ENCODE measurements at places on chromosomes 6 and 20.

DNA sequence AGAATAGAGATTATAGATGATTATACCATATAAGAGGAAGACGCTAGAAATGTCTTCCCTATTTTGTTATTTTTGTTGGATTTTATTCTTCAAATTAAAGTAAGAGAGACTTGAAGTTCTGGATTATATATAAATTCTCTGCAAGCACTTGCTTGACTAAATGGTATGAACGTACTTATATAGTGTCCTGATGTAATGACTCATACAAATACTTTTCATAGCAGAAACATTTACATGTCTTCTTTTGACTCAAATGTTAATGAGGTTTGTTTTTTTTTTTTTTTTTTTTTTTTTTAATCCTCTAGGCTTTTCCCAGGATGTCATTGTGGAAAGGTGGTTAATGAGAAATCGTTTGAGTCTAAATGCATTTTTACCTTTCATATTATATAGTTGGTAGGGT is 55.0 kb downstream of the PDE7B start:
- no peaks in the 10 kb centered on the region for H3K4me1 ChIP-seq
- H3K4me3 ChIP-seq: no peak overlapping the region
- H3K27me3 ChIP-seq: no peaks in the 10 kb centered on the region
- H3K36me3 ChIP-seq: no peaks in the 10 kb centered on the region

DNA sequence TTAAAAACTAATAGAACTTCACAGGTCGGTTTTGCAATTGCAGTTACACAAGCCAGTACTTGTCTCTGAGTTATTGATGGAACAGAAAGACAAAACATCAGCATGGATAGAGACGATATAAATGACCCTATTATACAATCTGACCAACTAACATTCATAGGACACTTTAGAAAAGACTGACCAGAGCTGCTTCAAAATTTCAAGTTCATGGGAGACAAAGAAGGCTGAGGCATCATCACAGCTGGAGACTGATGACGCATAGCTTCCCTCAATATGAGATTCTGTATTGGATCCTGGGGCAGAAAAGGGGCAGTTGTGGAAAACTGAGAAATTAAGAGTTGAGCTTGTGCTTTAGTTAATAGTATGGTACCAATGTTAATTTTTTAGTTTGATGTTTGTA is 174.0 kb downstream of the THBS2 start:
- H3K36me3 ChIP-seq: no peaks in the 10 kb centered on the region
- no peaks in the 10 kb centered on the region for H3K27me3 ChIP-seq

DNA sequence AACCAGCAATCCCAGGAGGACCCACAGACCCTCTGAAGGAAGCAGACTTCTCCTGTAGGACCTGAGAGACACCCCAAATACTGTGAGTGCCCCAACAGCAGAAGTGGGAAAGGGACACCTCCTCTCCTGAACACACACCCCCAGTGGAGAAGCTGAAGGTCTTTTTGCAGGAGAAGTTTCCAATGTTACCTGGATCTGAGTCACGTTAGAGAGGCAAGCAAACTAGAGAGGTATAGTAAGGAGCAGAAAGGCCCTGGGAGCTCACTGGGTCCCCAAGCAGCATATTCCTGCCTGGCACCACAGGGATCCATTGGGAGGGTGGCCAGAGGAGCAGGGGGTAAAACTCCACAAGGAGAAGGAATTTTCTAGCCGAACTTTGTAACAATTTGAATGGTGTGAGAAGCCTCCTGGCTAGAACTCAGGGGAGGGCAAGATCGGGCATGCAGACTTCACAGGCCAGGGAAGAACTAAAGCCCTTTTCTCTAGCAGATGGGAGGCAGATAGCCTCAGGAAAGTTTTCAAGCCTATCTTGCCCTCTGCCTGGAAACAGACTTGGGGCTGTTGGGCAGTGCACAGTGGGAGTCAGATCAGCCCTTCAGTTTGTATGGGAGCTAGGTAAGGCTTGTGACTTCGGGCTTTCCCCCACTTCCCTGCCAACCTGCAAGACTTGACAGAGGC is 68.2 kb upstream of the SSTR4 start:
- H3K27ac ChIP-seq: no peak overlapping the region
- DNase-seq: no peak
- no peaks in the 10 kb centered on the region for H3K36me3 ChIP-seq
- H3K4me1 ChIP-seq: peaks cover 7% of the 10 kb centered on the region

DNA sequence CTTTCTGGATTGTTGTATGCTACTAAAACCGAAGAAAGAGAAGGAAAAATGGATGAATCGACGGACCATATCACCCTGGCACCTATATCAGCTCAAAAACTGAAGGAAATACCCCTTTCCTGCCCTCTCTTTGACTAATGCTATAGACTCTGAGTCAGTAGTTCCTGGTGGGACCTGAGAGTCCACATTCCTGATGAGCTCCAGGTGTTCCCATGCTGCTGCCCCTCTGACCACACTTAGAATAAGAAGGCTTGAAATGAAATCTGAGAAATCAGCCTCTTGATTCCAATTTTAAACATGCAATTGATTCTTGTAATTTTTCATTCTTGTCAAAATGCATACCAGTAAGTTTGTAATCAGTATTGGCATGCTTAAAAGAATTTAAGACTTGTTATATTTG is 75.2 kb downstream of the PRL start:
- no peaks in the 10 kb centered on the region for H3K36me3 ChIP-seq
- no peak overlapping the region for H3K4me3 ChIP-seq
- peaks cover 5% of the 10 kb centered on the region for H3K4me1 ChIP-seq
- no peak overlapping the region for H3K27ac ChIP-seq
- H3K27me3 ChIP-seq: no peaks in the 10 kb centered on the region

- DNase-seq: peak; percentile 89
- peak overlapping the region; percentile 90 for H3K27ac ChIP-seq
- peaks cover 38% of the 10 kb centered on the region for H3K36me3 ChIP-seq
- H3K4me1 ChIP-seq: peaks cover 41% of the 10 kb centered on the region
Observed at GRCh38 chr20:62361799-62362589, 5.1 kb downstream of the LAMA5 start.

GRCh38 chr20:43936104-43936770 is 21.6 kb downstream of the TOX2 start:
- DNase-seq: no peak
- H3K27ac ChIP-seq: no peak overlapping the region
- no peak overlapping the region for H3K4me3 ChIP-seq

GRCh38 chr6:3208775-3209113 is 18.7 kb downstream of the TUBB2B start:
- no peaks in the 10 kb centered on the region for H3K36me3 ChIP-seq
- no peaks in the 10 kb centered on the region for H3K27me3 ChIP-seq
- peaks cover 17% of the 10 kb centered on the region for H3K4me1 ChIP-seq

- H3K27me3 ChIP-seq: no peaks in the 10 kb centered on the region
- no peak overlapping the region for H3K4me3 ChIP-seq
- H3K36me3 ChIP-seq: peaks cover 6% of the 10 kb centered on the region
Observed at GRCh38 chr6:38137608-38138265, 318.2 kb downstream of the ZFAND3 start.

GRCh38 chr6:20955131-20955530 is 420.9 kb downstream of the CDKAL1 start:
- no peaks in the 10 kb centered on the region for H3K36me3 ChIP-seq
- peaks cover 3% of the 10 kb centered on the region for H3K4me1 ChIP-seq
- H3K27ac ChIP-seq: no peak overlapping the region
- H3K4me3 ChIP-seq: no peak overlapping the region
- DNase-seq: no peak
- no peaks in the 10 kb centered on the region for H3K27me3 ChIP-seq

- DNase-seq: no peak
- no peaks in the 10 kb centered on the region for H3K4me1 ChIP-seq
- H3K27me3 ChIP-seq: no peaks in the 10 kb centered on the region
Observed at GRCh38 chr6:343226-343935, 48.2 kb upstream of the IRF4 start.

DNA sequence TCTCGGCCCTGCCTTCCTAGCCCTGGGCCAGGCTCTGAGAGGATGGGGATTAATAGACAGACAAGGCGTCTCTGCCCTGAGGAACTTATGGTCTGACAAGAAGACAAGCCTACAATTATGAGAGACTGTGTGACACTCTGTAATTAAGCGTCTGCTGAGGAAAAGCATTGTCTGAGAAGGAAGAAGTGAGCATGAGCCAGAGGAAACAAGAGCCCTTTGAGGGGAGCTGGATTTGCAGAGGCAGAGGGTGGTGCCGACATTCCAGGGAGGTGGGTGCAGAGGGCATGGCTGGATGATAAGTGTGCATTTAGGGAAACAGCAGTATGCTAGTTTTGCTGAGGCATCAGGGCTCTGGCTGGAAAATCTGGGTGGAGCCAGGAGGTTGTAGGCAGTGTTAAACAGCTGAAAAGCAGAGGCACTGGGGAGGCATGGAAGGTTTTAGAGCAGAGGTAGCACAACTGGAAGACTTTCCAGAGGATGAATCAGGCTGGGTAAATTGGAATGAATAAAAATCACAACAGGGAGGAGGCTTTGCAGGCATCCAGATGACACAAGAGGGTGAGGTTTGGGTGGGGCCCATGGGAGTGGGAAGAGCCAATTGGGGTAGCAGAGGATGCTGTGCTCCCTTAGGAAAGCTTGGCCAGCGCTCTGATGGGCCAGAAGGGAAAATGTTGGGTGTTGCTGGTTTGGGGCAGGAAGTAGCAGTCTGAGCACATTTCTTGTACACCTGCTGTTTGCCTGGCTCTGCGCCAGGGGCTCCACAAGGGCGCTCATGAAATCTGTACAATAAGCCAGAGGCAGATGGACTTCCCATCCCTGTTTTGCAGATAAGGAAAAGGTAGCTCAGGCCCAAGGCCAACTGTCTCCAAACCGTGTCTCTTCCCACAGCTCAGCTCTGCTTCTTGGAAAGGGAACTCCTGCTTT is 74.0 kb upstream of the MYL9 start:
- DNase-seq: no peak
- H3K4me1 ChIP-seq: peaks cover 43% of the 10 kb centered on the region
- H3K4me3 ChIP-seq: no peak overlapping the region
- no peaks in the 10 kb centered on the region for H3K27me3 ChIP-seq

DNA sequence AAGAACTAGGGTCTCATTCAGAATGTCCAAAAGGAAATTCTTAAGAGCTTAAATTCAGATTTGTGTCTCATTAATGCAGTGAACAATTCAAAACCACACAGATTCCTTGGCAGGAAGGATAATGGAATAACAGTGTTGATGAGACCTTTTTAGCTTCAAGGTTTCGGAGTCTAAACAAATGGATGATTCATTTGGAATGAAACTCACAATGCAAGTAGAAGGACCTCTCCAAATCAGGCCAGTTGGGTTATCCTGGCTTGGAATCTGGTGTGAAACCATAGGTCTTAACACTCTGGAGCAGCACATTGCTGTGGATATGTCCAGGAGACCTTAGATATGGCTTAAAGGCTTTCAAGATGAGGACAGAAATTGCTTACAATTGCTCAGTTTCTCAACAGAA is 44.9 kb downstream of the KCTD20 start:
- H3K27ac ChIP-seq: no peak overlapping the region
- H3K27me3 ChIP-seq: no peaks in the 10 kb centered on the region
- no peak overlapping the region for H3K4me3 ChIP-seq
- H3K36me3 ChIP-seq: peaks cover 29% of the 10 kb centered on the region
- DNase-seq: no peak

GRCh38 chr6:148509119-148509799 is 166.6 kb downstream of the SASH1 start:
- DNase-seq: no peak
- no peaks in the 10 kb centered on the region for H3K36me3 ChIP-seq
- H3K27me3 ChIP-seq: no peaks in the 10 kb centered on the region
- peaks cover 20% of the 10 kb centered on the region for H3K4me1 ChIP-seq
- peak overlapping the region; percentile 89 for H3K27ac ChIP-seq
- H3K4me3 ChIP-seq: peak overlapping the region; percentile 45

GRCh38 chr6:166750108-166750793 is 123.2 kb upstream of the RPS6KA2 start:
- peaks cover 18% of the 10 kb centered on the region for H3K4me1 ChIP-seq
- H3K36me3 ChIP-seq: no peaks in the 10 kb centered on the region

GRCh38 chr6:150565945-150566344 is 33.7 kb upstream of the PLEKHG1 start:
- H3K27me3 ChIP-seq: no peaks in the 10 kb centered on the region
- H3K36me3 ChIP-seq: no peaks in the 10 kb centered on the region
- H3K27ac ChIP-seq: no peak overlapping the region
- H3K4me1 ChIP-seq: no peaks in the 10 kb centered on the region
- DNase-seq: no peak
- no peak overlapping the region for H3K4me3 ChIP-seq

GRCh38 chr6:135185483-135185882 is 4.4 kb downstream of the MYB start:
- DNase-seq: peak; percentile 66
- no peak overlapping the region for H3K27ac ChIP-seq
- peaks cover 16% of the 10 kb centered on the region for H3K4me1 ChIP-seq
- peaks cover 29% of the 10 kb centered on the region for H3K27me3 ChIP-seq

DNA sequence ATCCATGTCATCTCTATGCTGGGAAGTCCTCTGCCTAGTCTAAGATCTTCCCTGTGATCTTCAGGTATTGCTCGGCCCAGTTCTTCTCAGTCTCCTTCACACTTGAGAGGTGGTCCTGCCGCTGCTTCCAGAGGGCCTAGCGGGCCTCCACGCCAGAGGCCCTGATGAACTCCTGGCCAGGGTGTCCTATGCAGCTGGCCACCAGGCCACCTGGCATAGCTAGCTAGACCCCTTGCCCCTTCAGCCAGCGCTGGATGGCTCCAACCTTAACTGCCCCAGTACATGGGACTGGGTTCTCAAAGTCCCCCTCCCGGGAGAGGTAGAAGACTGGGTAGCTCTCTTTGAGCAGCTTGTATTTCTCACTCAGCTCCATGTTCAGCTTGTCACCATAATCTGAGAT is 81.1 kb downstream of the ZFP64 start:
- H3K27ac ChIP-seq: no peak overlapping the region
- no peaks in the 10 kb centered on the region for H3K36me3 ChIP-seq
- H3K4me1 ChIP-seq: peaks cover 7% of the 10 kb centered on the region
- DNase-seq: no peak
- no peak overlapping the region for H3K4me3 ChIP-seq

- no peaks in the 10 kb centered on the region for H3K27me3 ChIP-seq
- H3K27ac ChIP-seq: peak overlapping the region; percentile 89
- H3K4me1 ChIP-seq: peaks cover 34% of the 10 kb centered on the region
- peak; percentile 99 for DNase-seq
- H3K4me3 ChIP-seq: no peak overlapping the region
Observed at GRCh38 chr6:163352011-163352685, 62.4 kb upstream of the QKI start.

- H3K4me1 ChIP-seq: no peaks in the 10 kb centered on the region
- no peak overlapping the region for H3K27ac ChIP-seq
- H3K27me3 ChIP-seq: no peaks in the 10 kb centered on the region
- H3K36me3 ChIP-seq: no peaks in the 10 kb centered on the region
Observed at GRCh38 chr20:54093423-54094267, 23.3 kb upstream of the BCAS1 start.

GRCh38 chr6:105389543-105389942 is 13.3 kb downstream of the PREP start:
- H3K27me3 ChIP-seq: no peaks in the 10 kb centered on the region
- no peak overlapping the region for H3K4me3 ChIP-seq
- DNase-seq: no peak
- peaks cover 5% of the 10 kb centered on the region for H3K36me3 ChIP-seq
- no peak overlapping the region for H3K27ac ChIP-seq

DNA sequence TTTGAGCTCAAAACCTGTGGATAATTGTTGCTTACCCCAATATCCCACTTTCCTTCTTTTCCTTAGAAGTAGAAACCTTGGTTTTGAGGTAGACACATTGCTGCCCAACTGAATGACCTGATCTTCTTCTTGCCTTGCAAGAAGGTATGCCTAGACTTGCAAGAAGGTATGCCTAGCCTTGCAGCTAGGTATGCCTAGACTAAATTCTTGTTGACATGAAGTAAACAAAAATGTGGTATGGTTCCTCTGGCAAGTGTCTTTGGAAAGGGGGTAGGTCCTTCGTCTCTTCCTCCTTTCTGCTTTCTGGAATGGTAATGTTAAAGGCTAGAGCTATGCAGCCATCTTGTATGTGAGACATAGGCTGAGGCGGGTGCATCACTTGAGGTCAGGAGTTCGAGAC is 129.2 kb downstream of the GMPR start:
- H3K4me1 ChIP-seq: peaks cover 11% of the 10 kb centered on the region
- peak overlapping the region; percentile 75 for H3K27ac ChIP-seq
- DNase-seq: peak; percentile 28

All from trophoblast cell (in vitro differentiated cells and primary cell).